ENCODE measurements at places on chromosomes 7 and 10. TPM values are rescaled to one million over a fixed set of nuclear protein-coding genes. Genes with fewer than 3 reads are reported as not detected.

Gene SDHAF3
- 3.9 TPM for total RNA-seq

Gene KNDC1
- 0.04 TPM for total RNA-seq

Gene OR2A42
- total RNA-seq = not detected

Gene NPC1L1
- total RNA-seq = not detected

Gene ACBD7
- total RNA-seq = not detected

Gene CDK14
- total RNA-seq = 3.9 TPM

Gene PRSS1
- not detected for total RNA-seq

Gene ADARB2
- 0.87 TPM for total RNA-seq

Gene CDK13
- 30.0 TPM for total RNA-seq

Gene NOS3
- 3.5 TPM for total RNA-seq

Gene SPACDR
- total RNA-seq = not detected

Gene CASTOR2
- 287 TPM for total RNA-seq

Gene MRLN
- 352 TPM for total RNA-seq

DNA sequence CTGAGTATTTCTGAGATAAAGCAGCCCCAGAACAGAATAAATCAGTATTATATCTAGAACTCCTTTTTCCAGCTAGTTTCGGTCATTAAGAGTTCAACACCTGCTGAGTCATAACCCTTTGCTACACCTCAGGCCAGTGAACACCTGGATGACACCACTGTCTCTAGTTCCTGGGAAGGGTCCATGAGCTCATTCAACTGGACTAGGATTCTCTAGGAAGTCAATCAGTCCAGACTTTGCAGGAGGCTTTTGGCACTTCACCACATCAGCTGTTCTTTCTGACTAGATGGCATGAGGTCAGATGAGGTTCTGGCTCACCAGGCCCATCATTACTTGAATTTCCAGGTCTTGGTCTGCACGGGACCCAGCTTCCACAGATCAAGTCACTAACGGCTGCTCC is 11.7 kb downstream of the SLC39A12 start:
- no peaks in the 10 kb centered on the region for H3K36me3 ChIP-seq
- no peaks in the 10 kb centered on the region for H3K4me1 ChIP-seq
- H3K27me3 ChIP-seq = no peaks in the 10 kb centered on the region

GRCh38 chr7:102976493-102976892 is 63.7 kb downstream of the LRRC17 start:
- H3K27me3 ChIP-seq = no peaks in the 10 kb centered on the region
- no peak overlapping the region for H3K4me3 ChIP-seq
- DNase-seq = no peak
- no peak overlapping the region for H3K27ac ChIP-seq
- H3K4me1 ChIP-seq = no peaks in the 10 kb centered on the region
- H3K36me3 ChIP-seq = no peaks in the 10 kb centered on the region

DNA sequence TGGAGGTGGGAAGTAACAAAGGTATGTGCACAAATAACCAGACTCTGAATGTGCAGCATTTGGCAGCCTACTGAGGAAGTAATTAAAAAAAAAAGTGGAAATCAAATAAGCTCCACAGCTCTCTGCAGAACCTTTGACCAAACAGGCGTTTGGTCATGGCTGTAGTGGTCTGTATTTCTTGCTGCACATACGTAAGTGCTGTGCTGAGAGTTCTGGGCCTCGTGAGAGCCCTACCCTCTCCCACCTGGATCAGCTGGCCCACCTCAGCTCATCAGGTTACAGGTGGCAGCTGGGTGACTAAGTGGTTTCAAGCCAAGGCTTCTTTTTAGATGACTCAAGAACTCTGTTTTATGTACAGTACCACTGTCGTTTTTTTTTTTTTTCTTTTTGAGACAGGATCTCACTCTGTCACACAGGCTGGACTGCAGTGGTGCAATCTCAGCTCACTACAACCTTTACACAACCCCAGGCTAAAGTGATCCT is 178.2 kb upstream of the KLF6 start:
- no peak overlapping the region for H3K4me3 ChIP-seq
- no peaks in the 10 kb centered on the region for H3K4me1 ChIP-seq
- no peak overlapping the region for H3K27ac ChIP-seq
- DNase-seq = no peak
- H3K36me3 ChIP-seq = no peaks in the 10 kb centered on the region
- no peaks in the 10 kb centered on the region for H3K27me3 ChIP-seq

DNA sequence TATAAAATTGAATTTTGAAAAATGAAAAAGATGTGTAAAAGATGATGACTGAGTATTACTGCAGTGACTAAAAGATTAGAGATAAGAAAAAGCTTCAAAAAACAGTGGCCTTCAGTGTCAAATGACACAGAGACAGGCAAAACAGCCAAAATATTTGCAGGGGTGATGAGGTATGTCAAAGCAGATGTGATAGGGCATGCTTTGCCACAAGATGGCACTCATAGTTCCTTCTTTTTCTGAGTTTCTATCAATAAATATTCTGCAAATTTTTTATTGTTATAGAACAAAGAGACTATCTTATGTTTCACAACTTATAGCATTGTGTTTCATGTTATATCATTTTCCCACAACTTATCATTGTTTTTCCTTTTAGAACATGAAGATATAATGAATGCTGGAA is 344.1 kb upstream of the HPS1 start:
- no peaks in the 10 kb centered on the region for H3K27me3 ChIP-seq
- no peaks in the 10 kb centered on the region for H3K4me1 ChIP-seq
- H3K27ac ChIP-seq = no peak overlapping the region
- no peak for DNase-seq
- no peak overlapping the region for H3K4me3 ChIP-seq

GRCh38 chr10:42939685-42940366 is 137.0 kb upstream of the RET start:
- H3K4me1 ChIP-seq = no peaks in the 10 kb centered on the region
- no peak for DNase-seq
- H3K36me3 ChIP-seq = no peaks in the 10 kb centered on the region

- H3K4me3 ChIP-seq = no peak overlapping the region
- no peaks in the 10 kb centered on the region for H3K36me3 ChIP-seq
- H3K27me3 ChIP-seq = no peaks in the 10 kb centered on the region
Measured at GRCh38 chr7:1999278-1999984, 233.3 kb downstream of the MAD1L1 start.

- no peak overlapping the region for H3K27ac ChIP-seq
- H3K4me1 ChIP-seq = no peaks in the 10 kb centered on the region
- no peak overlapping the region for H3K4me3 ChIP-seq
- H3K27me3 ChIP-seq = no peaks in the 10 kb centered on the region
- DNase-seq = no peak
- H3K36me3 ChIP-seq = no peaks in the 10 kb centered on the region
Measured at GRCh38 chr10:125225051-125225450, 64.7 kb upstream of the CTBP2 start.

DNA sequence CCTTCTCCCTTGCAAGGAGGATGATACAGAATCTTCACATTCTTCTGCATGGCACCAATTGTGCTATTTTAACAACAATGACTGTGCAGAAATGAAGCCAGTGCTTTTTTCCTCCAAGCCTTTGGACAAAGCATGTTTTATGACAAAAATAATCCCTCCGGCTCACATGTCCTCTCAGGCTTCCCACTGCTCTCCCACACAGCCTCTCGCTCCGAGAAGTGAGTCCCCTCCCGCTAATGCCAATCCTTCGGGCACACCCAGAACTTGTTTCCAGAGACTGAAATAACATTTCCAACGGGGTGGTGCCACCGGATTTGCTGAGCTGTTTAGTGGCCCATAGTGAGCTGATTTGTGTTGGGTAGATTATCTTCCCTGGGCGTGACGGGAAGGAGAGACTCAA is 35.8 kb downstream of the RBM17 start:
- DNase-seq = peak; percentile 74
- peaks cover 28% of the 10 kb centered on the region for H3K4me1 ChIP-seq
- no peaks in the 10 kb centered on the region for H3K27me3 ChIP-seq
- peak overlapping the region; percentile 72 for H3K27ac ChIP-seq

DNA sequence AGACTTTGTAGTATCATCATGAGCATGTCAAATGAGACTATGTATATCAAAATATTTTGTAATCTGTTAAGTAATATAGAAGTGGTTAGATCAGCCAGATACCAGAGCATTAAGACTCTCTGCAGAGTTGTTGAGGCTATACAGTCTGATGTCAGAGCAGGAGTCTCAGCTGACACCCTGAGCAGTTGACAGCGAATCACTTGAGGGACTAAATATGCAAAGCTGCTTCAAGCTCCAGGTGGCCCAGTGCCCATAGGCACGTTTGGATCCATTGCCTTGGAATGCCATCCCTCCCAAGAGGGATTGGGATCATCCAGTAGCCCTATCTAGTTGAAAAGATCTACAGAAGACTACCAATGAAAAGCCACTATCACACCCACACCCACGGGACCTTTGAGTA is 210.2 kb downstream of the TAX1BP1 start:
- no peak overlapping the region for H3K27ac ChIP-seq
- DNase-seq = no peak
- H3K4me3 ChIP-seq = no peak overlapping the region
- no peaks in the 10 kb centered on the region for H3K36me3 ChIP-seq
- H3K27me3 ChIP-seq = no peaks in the 10 kb centered on the region
- peaks cover 9% of the 10 kb centered on the region for H3K4me1 ChIP-seq

GRCh38 chr10:79181227-79181626 is 112.5 kb downstream of the ZMIZ1 start:
- no peak overlapping the region for H3K27ac ChIP-seq
- H3K4me3 ChIP-seq = no peak overlapping the region
- H3K4me1 ChIP-seq = peaks cover 58% of the 10 kb centered on the region
- DNase-seq = no peak
- no peaks in the 10 kb centered on the region for H3K36me3 ChIP-seq

DNA sequence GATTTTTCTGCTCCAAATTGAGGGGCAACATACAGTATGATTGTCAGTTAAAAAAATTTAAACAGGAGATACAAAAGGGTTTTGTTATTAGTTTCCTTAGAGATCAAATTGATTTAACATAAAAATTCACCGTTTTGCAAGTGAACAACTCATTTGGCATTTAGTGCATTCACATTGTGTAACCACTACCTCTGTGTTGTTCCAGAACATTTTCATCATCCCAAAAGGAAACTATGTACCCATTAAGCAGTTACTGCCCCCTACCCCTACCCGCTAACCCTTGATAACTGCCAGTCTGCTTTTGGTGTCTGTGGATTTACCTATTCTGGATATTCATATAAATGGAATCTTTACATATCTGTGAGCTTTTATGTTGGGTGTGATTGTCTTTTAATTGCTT is 3.1 kb downstream of the ZRANB1 start:
- DNase-seq = no peak
- H3K4me1 ChIP-seq = peaks cover 93% of the 10 kb centered on the region
- H3K4me3 ChIP-seq = peak overlapping the region; percentile 46
- no peaks in the 10 kb centered on the region for H3K27me3 ChIP-seq
- H3K27ac ChIP-seq = peak overlapping the region; percentile 86

- H3K27me3 ChIP-seq = no peaks in the 10 kb centered on the region
- no peaks in the 10 kb centered on the region for H3K36me3 ChIP-seq
- no peak overlapping the region for H3K4me3 ChIP-seq
- no peak for DNase-seq
- no peak overlapping the region for H3K27ac ChIP-seq
Measured at GRCh38 chr10:19209319-19209718, 160.7 kb downstream of the MALRD1 start.

GRCh38 chr7:43105521-43106120 is 6.8 kb upstream of the HECW1 start:
- H3K4me1 ChIP-seq = no peaks in the 10 kb centered on the region
- peaks cover 12% of the 10 kb centered on the region for H3K27me3 ChIP-seq
- no peak overlapping the region for H3K27ac ChIP-seq

All from gastrocnemius medialis (tissue), 4 donors.